ENCODE measurements at places on chromosomes 4 and X.
A peak's percentile ranks its signal among the peaks of the same experiment; 100 is the strongest.

DNA sequence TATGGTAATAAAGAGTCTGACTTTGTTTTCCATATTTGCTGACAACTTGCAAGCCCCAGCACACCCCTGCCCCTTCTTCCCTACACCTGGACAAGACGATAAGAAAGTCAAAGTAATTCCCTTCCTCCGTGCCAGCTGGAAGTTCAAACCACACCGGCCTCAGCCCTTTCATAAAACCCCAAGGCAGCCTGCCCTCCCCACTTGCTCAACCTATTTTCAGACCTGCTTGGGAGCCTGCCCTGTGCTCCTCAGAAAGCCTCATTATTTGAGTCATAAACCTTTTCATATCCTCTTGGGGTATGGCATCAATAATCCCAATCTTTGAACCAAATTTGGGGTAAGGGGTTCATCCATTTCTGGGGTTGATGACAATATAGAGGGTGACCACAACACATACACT lies 29.5 kb downstream of the NIPAL1 start:
- DNase-seq, result no peak

GRCh38 chrX:23901060-23901459 lies 6.7 kb downstream of the APOO start:
- DNase-seq, result peak; percentile 87

- DNase-seq, result no peak
Observed at GRCh38 chr4:6992728-6993677, 50.2 kb upstream of the TADA2B start.

GRCh38 chrX:3066555-3066954 lies 25.3 kb downstream of the ARSF start:
- DNase-seq, result no peak

- DNase-seq, result no peak
Observed at GRCh38 chr4:22842360-22843018, 149.8 kb downstream of the GBA3 start.

GRCh38 chrX:10171249-10171648 lies 14.5 kb downstream of the CLCN4 start:
- no peak for DNase-seq

Data from RKO (cell line).